ENCODE measurements at places on chromosomes 2 and 18.

DNA sequence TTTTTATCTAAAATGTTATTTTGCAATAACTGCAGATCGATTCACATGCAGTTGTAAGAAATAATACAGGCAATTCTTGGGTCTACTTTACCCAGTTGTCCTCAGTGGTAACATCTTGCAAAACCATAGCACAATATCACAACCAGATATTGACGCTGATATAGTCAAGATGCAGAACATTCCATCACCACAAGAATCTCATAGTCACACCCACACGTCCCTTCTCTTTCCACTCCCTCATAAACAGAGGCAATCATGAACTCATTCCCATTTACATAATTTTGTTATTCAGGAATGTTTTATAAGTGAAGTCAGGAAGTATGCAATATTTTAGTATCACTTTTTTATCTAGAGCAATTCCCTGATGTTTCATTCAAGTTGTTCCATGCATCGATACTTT, 797.5 kb upstream of the RAB6C start:
- DNase-seq: no peak

DNA sequence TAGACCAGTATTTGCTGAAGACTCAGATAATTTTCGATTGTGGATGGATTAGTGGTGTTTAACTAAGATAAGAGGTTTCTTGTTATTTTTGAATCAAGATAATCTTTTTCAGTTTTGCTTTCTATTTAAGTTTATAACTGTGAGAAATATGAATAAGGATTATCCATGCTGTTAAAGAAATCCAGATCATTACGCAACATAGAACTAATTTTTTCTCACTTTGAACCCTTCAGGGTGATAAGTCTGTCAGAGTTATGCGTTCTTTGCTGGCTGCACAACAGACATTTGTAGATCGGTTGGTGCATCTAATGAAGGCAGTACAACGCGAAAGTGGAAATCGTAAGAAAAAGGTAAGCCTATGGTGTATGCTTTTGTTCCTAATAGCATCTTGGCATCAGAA, 74.1 kb downstream of the PIK3C3 start:
- no peak for DNase-seq

GRCh38 chr2:30261695-30262211, 30.4 kb downstream of the LBH start:
- no peak for DNase-seq

DNA sequence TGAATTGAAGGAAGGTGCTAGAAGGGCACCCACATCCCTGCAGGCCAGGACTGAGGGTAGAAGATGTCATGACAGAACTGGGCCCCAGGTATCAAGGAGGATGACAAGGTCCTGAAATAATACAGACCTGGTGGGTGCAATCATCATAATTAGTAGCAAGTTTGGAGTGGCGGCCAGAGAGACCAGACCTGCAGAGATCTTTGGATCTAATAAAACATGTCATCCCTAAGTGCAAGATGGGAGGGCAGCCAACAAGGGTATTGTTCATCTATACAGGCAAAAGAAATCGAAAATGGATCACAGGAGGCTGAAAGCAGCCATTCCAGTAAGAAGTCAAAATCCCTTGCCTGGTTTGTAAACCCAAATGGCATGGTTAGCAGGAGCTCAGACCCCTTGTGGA, 111.3 kb upstream of the BOD1L2 start:
- no peak for DNase-seq

- DNase-seq: no peak
These were observed 43.9 kb upstream of the RFX8 start for GRCh38 chr2:101518578-101519492.

DNA sequence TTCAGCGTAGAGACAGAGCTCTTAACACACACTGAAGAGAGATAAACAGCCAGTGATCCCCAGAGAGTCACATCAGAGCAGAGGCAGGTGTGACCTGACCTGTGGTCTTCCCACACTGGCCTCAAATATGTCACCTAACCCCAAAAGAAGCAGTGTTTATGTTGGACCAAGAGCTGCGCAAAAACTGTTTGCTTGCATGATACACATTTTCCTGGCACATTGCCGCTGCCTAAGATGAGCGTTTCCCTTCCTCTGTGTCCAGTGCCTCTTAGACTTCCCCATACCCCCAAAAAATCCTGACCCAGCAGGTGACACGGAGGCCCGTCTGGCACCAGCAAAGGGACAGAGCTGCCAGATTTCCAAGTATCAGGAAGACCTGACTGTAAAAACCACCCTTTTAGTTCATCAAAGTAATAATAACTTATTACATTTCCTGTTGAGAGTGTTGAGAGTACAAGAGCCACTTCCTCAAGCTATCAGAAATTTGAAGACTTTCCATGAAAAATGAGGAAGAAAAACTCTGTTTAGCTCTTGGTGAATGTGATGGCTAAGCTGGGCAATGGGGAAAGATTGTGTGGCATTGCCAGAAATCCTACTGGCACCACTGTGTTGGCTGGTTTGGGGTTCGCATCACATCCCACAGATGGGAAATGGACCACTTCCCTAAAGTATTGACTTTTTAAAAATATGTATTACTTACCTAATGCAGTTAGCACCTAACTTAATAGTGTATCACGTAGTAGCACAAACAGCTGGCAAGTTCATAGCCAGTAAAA, 6.7 kb downstream of the TNFRSF11A start:
- DNase-seq: peak; percentile 14

DNA sequence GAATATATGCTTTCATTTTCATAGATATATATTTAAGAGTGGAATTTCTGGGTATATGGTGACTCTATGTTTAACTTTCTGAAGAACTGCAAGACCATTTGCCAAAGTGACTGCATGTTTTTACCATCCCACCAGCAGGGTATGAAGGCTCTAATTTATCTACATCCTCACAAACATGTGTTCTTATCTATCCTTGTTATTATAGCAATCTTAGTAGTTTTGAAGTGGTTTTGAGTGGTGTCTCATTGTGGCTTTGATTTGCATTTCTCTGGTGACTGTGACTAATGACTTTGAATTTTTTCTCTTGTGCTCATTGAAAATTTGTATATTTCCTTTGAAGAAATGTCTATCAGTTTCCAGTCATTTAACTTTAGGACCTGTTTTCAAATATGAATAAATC, 310.2 kb upstream of the NRP2 start:
- no peak for DNase-seq

DNA sequence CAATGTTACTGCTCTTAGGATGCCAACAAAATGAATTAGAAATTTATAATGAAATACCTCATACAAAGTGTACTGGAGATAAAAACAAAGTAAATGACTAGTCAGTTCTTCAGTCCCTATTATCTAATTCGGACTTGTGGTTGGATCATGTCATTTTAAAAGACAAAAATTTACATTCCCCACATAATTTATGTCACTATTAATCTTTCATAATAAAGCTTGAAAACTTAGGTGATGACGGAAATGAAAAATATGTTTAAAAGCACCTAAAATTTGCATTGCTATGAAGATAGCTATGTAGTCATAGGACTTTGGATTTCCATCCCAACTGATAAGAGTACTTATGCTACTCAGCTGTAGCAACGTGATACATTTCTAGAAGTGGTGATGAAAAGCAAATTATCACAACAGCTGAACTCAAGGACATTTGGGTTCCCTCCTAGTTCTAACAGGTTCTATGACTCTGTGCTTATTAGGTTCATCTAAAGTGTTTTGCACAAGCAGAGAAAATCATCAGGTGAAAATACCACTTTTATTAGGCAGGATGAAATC, 58.4 kb downstream of the LRPPRC start:
- DNase-seq: no peak

GRCh38 chr18:37524139-37524497, 41.5 kb downstream of the CELF4 start:
- no peak for DNase-seq
